ENCODE measurements at places on chromosomes 6 and 20.

DNA sequence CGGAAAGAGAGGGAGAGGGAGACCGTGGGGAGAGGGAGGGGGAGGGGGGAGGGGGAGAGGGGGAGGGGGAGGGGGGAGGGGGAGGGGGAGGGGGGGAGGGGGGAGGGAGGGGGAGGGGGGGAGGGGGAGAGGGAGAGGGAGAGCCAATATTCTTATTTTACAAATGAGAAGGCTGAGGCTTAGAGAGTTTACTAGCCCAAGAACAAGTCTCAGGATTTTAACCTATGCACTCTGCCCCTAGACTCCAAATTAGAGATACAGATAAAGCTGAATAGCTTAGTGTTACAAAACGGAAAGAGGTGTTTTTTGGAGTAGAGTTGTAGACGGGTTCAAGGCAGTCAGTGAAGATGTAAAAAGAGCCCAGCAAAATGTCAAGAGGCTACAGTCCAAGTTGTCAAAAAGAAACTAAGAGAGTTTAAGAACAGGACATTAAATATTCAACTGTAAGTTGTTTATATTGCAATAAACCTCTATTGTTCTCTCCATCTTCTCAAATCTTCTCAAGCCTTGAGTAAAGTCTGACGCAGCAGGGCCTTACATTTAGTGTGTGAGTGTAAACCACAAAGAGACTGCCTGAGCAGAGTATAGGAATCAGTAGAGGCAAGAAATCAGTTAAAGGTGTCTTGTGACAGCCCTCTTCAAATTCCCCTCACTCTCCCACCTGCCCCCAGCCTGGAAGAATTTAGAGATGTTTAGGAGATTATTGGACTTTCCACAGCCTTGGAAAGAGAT, 34.9 kb upstream of the AKIRIN2 start:
- no peak for DNase-seq
- H3K4me1 ChIP-seq = no peaks in the 10 kb centered on the region
- H3K27me3 ChIP-seq = no peaks in the 10 kb centered on the region
- no peak overlapping the region for H3K27ac ChIP-seq
- H3K36me3 ChIP-seq = no peaks in the 10 kb centered on the region

- no peaks in the 10 kb centered on the region for H3K36me3 ChIP-seq
- H3K27ac ChIP-seq = no peak overlapping the region
- no peaks in the 10 kb centered on the region for H3K4me1 ChIP-seq
- H3K4me3 ChIP-seq = no peak overlapping the region
- no peaks in the 10 kb centered on the region for H3K27me3 ChIP-seq
- no peak for DNase-seq
These were observed 741.4 kb upstream of the MAP3K7 start for GRCh38 chr6:91328241-91328640.

DNA sequence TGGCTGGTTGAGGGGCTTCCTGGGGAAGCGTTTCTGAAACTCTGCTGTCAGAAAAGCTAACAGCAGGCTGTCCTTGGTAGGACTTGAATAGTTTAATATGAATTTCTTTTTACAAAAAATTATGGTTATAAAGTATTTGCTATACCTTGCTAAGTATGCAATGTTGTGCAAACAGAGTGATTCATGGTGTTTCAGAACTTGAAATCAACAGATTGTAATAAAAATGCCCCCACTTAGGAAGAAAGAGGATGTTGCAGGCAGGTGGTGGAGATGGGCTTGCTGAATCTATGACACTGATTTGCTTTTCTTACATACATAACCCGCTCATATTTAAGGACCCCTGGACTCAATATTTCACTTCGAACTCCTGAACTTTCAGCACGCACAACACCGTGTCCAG, 211.6 kb downstream of the THBS2 start:
- no peaks in the 10 kb centered on the region for H3K4me1 ChIP-seq
- H3K36me3 ChIP-seq = no peaks in the 10 kb centered on the region
- no peaks in the 10 kb centered on the region for H3K27me3 ChIP-seq
- H3K4me3 ChIP-seq = no peak overlapping the region
- no peak overlapping the region for H3K27ac ChIP-seq

- H3K4me3 ChIP-seq = no peak overlapping the region
- no peak for DNase-seq
- H3K27ac ChIP-seq = no peak overlapping the region
- no peaks in the 10 kb centered on the region for H3K27me3 ChIP-seq
These were observed 103.6 kb upstream of the BMP2 start for GRCh38 chr20:6663751-6664388.

DNA sequence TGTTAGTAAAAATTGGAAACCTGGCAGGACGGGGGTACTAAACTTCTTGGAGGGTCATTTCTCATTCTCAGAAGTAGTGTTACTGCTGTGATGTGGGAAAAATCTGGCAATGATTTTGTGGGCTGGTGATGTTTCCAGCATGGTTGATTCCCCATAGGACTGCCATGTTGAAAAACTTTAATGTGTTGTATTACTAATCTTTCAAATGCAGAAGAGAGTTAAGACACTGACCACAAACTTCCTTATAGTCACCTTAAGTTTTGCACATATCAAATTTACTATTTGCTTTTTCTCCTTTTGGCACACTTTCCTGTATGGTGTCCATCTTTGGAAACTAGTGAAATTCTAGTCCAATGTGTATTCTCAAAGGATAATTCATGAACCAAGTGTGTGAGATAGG, 236.2 kb upstream of the TAB2 start:
- no peaks in the 10 kb centered on the region for H3K36me3 ChIP-seq
- no peak for DNase-seq
- no peak overlapping the region for H3K4me3 ChIP-seq

Data from iPS DF 6.9 (cell line).